CD4-positive, alpha-beta T cell treated with Interleukin-17A for 1 hour (primary cell): ENCODE measurements at places on chromosomes 6 and 20.

- DNase-seq, result peak; percentile 2
Observed at GRCh38 chr6:118750143-118750542, 98.8 kb upstream of the CEP85L start.

GRCh38 chr6:107786179-107786578 is 37.9 kb downstream of the SCML4 start:
- DNase-seq, result peak; percentile 56

GRCh38 chr20:46031701-46032254 is 2.8 kb downstream of the SLC12A5 start:
- DNase-seq, result no peak

DNA sequence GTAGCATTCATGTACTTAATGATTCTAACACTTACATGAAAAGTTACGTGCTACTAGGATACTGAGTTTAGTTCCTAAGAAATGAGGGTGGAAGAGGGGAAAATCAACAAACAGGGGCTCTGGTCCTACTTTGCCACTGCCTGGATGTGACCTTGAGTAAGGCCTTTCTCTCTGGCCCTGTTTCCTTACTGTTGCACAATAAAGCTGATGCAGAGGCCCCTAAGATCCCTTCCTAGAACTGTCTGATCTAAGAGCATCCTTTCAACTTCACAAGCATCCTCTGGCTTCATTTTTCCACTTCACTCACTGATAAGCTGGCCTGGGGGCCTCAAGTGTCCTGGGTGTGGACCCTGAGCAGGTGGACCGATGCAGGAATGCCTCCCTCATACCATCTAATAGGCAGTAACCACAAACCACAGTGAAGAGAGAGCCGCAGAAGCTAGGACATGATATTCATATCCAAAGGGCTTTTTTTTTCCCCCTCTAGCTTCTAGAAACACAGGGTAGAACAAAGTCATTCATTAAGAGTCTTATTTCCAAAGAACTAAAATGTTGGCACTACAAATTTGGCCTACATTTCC is 21.6 kb downstream of the FKBP1A start:
- DNase-seq, result no peak

GRCh38 chr6:152636021-152636608 is 1.0 kb downstream of the SYNE1 start:
- DNase-seq, result peak; percentile 25

GRCh38 chr6:137944793-137945498 is 77.9 kb downstream of the TNFAIP3 start:
- peak; percentile 63 for DNase-seq
